Left lung (tissue), 14 donors: ENCODE measurements at places on chromosomes 3 and 15. TPM values are rescaled to one million over a fixed set of nuclear protein-coding genes. Genes with fewer than 3 reads are reported as not detected.
A peak's percentile ranks its signal among the peaks of the same experiment; 100 is the strongest.

The ATXN7 gene
- polyA plus RNA-seq = 25.1 TPM

GRCh38 chr3:194333212-194333980 is 17.7 kb downstream of the CPN2 start:
- peak; percentile 89 for DNase-seq
- peaks cover 8% of the 10 kb centered on the region for H3K4me1 ChIP-seq
- peak overlapping the region; percentile 36 for H3K4me3 ChIP-seq
- H3K36me3 ChIP-seq = no peaks in the 10 kb centered on the region

DNA sequence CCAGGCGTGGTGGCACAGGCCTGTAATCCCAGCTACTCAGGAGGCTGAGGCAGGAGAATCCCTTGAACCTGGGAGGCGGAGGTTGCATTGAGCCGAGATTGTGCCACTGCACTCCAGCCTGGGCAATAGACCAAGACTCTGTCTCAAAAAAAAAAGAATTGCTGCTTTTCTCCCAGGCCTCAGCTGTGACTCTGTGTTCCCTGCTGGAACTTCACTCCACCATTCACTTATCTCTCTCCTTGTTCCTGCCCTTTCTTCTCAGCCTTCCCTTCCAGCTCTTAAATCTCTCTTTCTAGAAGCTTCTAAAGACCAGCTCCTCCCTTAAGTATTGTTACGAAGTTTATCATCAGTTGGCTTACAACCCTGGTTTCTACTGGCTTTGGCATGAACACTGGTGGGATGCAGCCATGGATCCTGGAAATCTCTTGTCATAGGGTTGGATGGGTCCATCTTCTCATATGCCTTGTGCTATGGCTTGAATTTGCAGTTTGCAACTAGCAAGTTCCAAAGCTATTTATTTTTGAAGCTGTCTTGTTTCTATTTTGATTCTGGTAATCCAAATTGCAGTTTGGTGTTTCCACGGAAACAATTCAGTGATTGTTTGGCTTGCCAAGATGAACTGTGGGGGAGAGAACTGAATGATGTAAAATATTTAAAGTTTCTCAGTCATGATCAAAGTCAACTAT is 10.5 kb downstream of the C3orf62 start:
- H3K36me3 ChIP-seq = peaks cover 31% of the 10 kb centered on the region
- H3K27ac ChIP-seq = no peak overlapping the region

The DISP2 gene
- 1.3 TPM for polyA plus RNA-seq
